HAP-1 (cell line): ENCODE measurements at places on chromosomes 12 and 14.

GRCh38 chr12:53602176-53602864, 23.9 kb downstream of the ATF7 start:
- DNase-seq: no peak

DNA sequence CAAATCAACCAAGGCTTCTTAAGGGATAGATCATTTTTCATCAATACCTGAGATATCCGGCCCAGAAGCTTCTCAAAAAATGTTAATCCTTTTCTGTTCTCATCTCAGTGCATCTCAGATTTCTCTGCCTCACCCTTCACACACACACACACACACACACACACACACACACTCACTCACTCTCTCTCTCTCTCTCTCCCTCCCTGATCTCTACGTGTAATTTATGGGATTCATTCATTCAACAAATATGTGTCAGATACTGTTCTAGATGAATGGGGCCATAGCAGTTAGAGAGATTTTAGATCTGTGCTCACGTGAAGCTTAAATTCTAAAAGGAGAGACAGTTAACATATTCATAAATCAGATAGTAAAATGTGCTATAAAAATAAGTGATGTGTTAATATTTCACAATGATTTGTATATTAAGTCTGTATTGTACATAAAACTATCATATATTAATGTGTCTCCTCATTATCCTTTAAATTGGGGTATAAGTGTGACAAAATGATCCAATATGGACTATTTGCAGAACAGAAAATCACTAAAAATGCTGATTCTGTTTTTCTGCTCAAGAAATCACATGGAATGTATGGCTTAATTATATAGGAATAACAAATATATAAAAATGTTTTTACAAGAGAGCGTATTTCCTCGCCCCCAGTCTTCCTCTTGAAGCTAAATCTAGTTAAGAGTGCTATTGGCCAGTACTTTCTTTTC, 7.3 kb upstream of the FRMD6 start:
- no peak for DNase-seq

GRCh38 chr14:71783786-71784185, 148.4 kb upstream of the RGS6 start:
- no peak for DNase-seq

DNA sequence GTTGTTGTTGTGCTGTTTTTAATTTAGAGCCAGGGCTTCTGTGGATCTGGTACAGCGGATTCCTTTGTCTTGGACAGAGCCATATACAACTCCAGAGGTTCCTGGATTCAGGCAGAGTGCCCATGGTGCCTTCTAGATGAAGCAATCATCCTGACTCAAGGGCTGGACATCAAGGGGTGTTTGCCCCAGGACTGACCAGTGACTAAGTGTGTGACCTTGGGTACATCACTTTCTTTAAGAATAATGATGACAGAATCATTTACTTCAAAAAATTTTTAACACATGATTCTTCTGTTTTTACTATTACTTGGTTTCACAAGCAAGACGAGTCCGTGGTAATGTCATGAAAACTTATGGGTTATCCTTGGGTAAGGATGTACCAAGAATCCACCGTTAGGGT, 397.3 kb downstream of the ZFP36L1 start:
- DNase-seq: no peak

DNA sequence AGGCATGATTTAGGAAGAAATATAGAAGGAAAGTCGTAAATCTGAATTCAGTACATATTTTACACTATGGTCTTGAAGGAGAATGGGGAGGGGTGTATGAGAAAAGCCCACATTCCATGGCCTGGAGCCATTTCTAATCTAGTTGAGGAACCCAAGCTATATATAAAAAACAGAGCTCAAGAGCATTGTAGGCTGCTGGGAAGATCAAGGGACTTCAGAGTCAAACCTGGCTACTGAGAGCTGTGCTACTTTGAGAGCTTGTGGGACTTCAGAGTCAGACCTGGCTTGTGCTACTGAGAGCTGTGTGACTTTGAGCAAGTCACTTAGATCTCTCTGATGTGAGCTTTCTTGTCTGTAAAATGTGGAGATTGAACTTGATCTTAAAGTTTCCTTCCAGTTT, 58.7 kb downstream of the TBK1 start:
- no peak for DNase-seq

DNA sequence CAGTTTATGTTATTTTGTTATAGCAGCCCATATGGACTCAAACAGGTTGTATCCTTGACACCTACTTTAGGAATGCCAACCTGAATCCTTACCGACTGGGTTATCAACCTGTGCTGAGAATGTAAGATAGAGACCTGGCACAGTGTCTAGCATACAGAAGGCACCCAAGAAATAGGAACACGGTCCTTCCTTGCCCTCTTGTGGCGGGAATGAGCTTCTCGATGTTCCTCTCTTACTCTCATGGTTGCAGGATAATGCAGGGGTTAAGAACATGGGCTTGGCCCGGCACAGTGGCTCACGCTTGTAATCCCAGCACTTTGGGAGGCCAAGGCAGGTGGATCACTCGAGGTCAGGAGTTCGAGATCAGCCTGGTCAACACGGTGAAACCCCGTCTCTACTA, 6.5 kb downstream of the C12orf43 start:
- peak; percentile 26 for DNase-seq

DNA sequence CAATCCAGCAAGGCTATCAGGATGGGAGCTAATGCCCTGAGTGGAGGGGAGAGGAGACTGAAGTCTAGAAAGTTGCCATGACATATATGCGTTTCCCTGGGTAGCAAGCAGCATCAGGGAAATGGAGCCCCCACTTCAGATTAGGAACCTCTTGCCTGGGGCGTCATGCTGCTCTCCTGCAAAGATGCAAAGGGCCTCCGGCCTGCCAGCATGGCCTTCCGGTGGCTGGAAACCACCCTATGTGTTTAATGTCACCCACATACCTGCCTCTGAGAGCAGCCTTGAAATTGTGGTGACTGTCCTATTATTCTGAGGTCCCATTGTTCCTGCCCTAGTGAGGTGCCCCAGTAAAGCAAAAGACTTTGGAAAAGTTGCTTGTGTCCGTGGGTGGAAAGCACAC, 10.0 kb upstream of the IFI27L2 start:
- no peak for DNase-seq

DNA sequence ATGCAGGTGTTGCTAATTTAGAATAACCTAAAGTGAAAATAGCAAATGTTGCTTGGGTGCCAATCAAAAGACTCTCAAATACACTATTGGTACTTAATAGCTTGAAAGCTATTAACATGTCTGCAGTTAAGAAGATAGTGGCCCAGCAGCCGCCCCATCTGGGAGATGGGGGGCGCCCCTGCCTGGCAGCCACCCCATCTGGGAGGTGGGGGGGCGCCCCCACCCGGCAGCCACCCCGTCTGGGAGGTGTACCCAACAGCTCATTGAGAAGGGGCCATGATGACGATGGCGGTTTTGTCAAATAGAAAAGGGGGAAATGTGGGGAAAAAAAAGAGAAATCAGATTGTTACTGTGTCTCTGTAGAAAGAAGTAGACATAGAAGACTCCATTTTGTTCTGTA, 923.1 kb upstream of the MDGA2 start:
- no peak for DNase-seq

GRCh38 chr12:128830505-128830893, 6.7 kb upstream of the SLC15A4 start:
- DNase-seq: no peak

DNA sequence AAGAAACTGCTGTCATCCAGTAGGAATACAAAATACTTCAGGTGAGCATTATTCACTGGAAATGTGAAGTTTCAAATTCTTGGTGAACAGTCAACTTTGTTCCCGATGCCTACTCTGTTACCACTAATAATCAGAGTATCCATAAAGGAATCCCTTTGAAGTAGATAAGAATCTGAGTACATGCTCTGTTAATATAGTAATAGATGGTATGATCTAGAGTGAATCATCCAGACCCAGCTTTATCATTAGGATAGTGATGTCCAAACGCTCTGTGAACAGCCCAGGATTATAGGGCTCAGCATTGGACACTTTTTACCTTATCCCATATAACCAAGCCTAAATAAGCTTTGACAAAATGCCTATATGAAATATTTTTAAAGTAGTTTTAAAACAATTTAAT, 33.3 kb downstream of the PPP2R3C start:
- DNase-seq: no peak
